ENCODE measurements at places on chromosomes 2 and 18.

DNA sequence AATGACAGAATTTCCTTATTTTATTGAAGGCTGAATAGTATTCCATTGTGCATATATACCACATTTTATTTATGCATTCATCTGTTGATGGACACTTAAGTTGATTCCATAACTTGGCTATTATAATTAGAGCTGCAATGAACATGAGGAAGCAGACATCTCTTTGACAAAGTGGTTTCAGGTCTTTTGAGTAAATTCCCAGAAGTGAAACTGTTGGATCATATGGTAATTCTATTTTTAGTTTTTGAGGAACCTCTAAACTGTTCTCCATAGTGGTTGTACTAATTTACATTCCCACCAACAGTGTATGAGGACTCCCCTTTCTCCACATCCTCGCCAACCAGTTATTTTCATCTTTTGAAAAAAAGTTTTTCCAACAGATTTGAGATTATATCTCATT is 77.5 kb downstream of the TMEM200C start:
- DNase-seq, result no peak

DNA sequence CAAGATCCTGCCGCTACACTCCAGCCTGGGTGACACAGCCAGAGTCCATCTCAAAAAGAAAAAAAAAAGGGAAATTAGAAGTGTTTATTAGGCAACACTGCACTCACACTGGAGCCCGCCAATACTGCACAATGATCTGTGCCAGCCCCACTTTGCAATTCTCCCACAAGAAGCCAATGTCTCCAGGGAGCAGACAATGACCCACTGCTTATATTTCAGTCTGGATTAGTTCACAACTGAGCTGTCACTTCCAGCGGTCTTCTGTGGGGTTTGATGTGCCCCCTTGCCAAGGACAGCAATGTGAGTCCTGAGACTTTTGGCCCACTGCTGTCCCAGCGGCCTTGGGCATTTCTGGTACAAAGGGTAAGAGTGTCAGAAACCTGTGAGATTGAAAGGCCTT is 85.6 kb upstream of the PPM1B start:
- DNase-seq, result no peak

DNA sequence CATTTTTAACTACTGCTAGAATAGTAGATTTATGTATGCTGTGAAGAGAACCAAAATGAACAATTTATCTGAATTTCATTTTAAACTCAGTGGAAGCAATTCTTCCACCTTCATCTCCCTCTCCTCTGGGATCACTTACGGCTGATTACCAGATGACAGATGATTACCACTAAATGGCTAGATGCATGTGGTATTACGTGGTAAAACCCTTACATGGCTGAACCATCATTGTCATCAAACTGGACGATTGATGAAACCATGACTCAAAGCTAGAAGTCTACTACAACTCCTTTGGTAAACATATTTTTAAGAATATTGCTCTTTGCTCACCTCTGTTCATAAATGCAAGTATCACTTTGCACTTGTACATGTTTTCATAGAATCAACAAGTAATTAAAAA is 48.5 kb upstream of the DOCK10 start:
- no peak for DNase-seq

GRCh38 chr2:197994751-197995150 is 190.4 kb downstream of the PLCL1 start:
- DNase-seq, result no peak

DNA sequence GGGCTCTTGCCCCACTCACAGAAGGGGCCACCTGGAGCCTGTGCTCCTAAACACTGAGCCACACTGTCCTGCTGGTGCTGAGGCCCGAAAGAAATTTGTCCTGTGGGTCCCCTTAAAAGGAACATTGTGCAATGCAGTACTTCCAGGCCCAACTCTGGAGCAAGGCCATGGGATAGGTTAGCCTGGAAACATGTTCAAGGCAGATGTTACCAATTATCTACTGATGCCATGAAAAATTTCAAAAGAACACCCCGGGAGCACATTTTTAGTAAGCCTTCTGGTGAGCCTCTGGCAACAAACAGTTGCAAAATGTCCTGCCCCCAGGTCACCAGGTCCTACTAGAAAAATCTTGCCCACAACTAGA is 12.3 kb upstream of the PTMA start:
- no peak for DNase-seq

DNA sequence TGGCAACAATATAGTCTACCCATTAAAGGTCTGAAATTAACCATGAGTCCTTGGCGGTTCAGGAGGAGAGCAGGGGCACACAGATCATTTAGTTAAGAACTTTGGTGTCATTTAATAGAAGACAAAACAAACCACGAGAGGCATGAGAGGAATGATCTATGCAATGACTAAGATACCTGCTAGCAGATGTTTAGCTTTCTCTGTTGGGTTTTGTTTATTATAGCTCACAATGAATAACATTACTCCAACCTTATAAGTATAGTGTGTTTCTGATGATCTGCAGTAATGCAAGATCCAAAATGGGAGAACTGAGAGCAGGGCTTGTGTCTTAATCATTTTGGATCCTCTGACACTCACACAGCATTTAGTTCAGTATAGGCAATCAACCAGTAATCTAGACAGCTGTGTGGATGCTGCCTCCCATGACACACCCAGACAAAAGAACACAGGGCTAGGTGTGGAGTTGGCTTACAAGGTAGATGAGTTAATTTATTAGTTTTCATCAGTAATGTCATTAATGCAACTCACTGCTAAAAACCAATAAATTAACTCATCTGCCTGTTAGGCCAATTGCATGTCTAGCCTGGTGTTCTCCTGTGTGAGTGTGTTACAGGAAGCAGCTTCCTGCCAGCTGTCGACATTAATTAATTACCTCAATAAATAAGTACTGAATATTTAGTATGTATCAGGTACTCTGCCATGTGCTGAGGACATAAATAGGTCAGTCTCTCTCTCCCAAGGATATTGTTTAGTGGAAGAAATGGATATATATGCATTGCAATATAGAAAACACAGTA is 92.3 kb downstream of the CLIP4 start:
- no peak for DNase-seq

DNA sequence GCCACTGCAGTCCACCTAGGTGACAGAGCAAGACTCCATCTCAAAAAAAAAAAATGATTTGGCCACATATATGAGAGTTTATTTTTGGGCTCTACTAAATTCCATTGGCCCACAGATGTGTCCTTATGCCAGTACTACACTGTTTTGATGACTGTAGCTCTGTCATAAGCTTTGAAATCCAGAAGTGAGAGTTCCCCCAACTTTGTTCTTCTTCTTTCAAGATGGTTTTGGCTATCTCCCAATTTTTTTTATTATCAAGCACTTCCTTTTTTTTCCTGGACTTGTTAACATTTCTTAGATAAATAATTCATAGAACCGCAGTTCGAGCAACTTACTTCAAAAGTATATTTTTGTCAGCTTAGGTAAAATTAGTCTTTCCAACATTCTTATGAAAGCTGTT is 96.9 kb downstream of the TSHZ1 start:
- no peak for DNase-seq

DNA sequence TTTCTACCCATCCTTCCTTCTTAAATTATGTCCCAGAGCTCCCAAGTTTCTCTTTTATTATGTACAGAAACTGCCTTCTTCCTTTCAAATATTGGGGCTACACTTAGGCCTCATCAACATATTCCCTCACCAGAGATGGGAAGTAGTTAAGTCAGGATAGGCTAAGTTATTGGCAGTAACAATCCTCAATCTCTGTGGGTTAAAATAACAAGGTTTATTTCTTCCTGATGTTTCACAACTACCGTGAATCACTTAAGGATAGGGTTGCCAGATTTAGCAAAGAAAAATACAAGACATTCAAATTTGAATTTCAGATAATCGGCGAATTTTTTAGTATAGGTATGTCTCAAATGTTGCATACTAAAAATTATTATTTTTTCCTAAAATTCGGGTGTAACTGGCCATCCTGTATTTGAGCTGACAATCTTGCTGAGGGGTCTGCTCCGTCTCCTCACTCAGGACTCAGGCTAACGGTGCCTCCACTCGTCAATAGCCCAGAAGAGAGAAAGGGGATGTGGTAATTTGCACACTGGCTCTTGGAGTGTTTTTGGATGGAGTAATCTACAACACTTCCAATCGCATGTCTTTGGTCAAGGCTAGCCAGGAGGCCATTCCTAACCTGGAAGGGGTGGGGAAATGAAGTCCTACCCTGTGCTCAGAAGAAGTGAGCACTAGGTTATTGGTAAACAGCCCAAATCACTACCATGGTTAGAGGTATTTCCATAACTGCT is 91.7 kb downstream of the ACTR3 start:
- DNase-seq, result no peak

- no peak for DNase-seq
Measured at GRCh38 chr18:26453386-26453901, 94.9 kb downstream of the KCTD1 start.
